ENCODE measurements at places on chromosomes 6 and 20.

DNA sequence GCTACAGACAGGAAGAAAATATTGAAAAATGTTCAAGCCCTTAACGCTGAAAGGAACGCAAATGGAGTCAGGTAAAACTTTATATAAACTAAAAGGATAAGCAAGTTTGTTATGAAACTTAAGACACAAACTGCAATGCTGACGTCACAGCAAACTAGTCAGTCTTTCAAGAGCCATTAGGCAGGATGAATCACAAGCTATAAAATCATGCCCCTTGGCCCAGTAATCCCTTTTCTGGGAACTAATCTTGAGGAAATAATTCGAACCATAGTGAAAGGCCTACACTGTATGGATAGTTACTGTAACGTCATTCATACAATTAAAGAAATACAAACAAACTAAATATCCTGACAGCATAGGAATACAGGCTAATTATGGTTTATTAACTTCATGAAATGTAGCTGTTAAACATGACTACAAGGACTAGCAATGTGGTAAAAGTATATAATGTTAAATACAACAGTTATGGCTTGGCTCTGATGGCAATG is 42.7 kb upstream of the HINT3 start:
- DNase-seq, result no peak
- H3K4me3 ChIP-seq, result no peak overlapping the region
- peaks cover 8% of the 10 kb centered on the region for H3K36me3 ChIP-seq
- H3K4me1 ChIP-seq, result peaks cover 9% of the 10 kb centered on the region

- H3K27me3 ChIP-seq, result peaks cover 19% of the 10 kb centered on the region
- H3K36me3 ChIP-seq, result no peaks in the 10 kb centered on the region
- peaks cover 25% of the 10 kb centered on the region for H3K4me1 ChIP-seq
- no peak overlapping the region for H3K4me3 ChIP-seq
- peak overlapping the region; percentile 47 for H3K27ac ChIP-seq
Observed at GRCh38 chr6:170152124-170152926, 138.6 kb downstream of the DLL1 start.

DNA sequence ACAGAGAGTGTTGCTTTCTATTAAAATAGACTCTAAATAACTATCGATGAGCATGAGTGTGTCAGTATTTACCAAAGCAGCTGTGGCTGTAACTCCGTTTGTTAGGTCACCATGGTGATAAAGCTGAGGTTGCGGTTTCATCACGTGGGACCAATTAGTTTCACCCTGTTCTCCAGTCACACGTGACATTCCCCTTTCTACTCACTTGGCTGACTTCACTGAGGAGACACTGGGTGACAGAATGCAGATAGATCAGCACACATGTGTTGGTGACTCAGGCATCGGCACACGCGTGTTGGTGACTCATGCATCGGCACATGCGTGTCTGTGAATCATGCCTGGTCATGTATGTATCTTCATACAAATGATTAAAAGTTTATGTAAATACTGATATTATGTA is 285.4 kb downstream of the THBS2 start:
- H3K4me1 ChIP-seq, result no peaks in the 10 kb centered on the region
- no peak overlapping the region for H3K27ac ChIP-seq
- DNase-seq, result no peak
- H3K36me3 ChIP-seq, result no peaks in the 10 kb centered on the region

DNA sequence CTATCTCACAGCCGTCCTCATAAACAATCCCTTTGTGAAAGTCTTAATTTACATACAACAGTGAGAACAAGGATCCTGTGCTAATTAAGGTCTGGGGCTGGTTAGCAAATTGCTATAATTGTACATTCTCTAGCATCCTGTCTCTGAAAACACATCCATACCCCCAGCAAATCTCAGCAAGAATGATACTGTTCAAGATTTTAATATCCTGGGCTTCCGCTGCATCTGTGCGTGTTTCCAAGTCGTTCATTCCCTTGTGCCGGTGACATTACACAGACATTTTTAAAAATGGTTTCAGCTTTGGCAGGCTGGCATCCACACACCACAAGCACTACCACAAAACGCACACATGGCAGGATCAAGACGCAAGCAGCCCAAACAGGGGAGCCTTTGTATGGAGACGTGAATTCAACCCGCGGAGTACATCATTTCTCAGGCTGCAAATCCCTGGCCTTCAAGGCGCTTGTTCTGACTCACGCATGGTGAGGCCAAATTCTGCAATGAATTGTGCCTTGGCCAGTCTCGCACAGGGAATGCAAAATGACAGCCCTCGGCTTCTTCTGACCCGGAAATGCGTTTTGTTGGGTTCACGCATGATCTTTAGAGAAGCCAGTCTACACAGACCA is 20.3 kb downstream of the ZMYND8 start:
- peaks cover 31% of the 10 kb centered on the region for H3K36me3 ChIP-seq
- no peaks in the 10 kb centered on the region for H3K27me3 ChIP-seq
- DNase-seq, result no peak
- H3K27ac ChIP-seq, result peak overlapping the region; percentile 44
- peaks cover 28% of the 10 kb centered on the region for H3K4me1 ChIP-seq
- no peak overlapping the region for H3K4me3 ChIP-seq

- peaks cover 4% of the 10 kb centered on the region for H3K4me1 ChIP-seq
- peak; percentile 59 for DNase-seq
- H3K4me3 ChIP-seq, result peak within 1 kb of the TSS; percentile 68
- H3K36me3 ChIP-seq, result peaks cover 2% of the 10 kb centered on the region
- H3K27ac ChIP-seq, result peak within 1 kb of the TSS; percentile 86
Observed at GRCh38 chr20:45833030-45833882, at the start of gene SNX21. TSS of gene SNX21 (plus strand) at chr20:45833799. CDS start at chr20:45833920, 121 bp downstream.

DNA sequence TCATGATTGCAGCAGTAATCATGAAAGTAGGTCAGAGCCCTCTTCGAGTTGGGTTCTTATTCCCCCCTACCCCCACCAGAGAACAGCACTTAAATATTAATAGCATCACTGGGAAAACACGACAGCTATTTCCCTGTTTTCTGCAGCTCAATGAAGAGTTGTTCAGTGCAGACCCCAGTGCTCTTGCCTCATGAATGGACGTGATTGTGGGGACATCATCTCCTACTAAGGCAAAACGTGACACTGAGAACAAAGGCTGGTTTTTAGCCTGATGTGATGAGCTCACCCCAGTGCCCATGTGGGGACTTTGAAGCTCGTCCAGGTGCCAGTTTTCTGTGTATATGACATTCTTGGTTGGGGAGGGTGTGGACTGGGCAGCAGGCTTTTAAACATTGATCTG is 105.9 kb downstream of the SLC35F1 start:
- H3K27me3 ChIP-seq, result no peaks in the 10 kb centered on the region
- H3K4me3 ChIP-seq, result no peak overlapping the region
- H3K4me1 ChIP-seq, result no peaks in the 10 kb centered on the region
- no peaks in the 10 kb centered on the region for H3K36me3 ChIP-seq
- H3K27ac ChIP-seq, result no peak overlapping the region

DNA sequence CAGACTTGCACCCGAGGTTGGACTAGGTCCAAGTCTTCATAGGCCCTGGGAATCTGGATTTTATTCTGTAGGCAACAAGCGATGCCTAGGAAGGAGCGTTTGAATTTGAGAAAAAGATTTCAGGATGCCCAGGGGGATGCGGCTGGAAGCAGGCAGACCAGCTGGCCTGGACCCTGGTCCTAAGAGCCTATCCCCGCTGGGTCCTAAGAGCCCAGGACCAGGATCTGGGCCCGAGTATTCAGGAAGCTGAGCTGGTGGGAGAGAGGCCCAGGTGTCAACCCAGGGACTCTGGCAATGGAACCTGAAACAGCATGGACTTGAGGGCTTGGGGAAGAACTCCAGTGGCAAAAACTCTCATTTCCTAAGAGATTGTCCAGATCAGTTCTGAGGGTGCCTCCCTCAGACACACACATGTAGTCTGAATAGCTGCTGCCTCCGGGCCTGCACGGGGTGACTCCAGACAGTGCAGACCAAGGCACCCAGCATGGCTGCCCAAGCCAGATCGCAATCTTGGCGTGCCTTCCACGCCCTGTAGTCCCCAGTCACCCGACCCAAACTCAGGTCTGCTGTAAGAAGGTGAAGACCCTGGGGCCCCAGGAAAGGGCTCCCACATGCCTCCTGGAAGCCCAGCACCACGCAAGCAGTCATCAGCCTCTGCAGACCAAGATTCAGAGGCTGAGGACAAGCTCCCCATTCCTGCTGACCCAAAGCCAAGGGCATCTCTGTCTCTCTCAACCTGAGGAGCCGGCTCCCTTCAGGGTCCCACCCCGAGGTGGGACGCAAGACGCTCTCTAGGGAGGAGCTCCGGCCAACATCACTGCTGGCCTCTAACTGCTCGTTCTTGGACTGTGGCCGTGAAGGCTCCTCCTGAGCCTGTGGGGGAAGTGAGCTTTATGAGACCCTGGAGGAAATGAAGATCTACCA is 34.4 kb downstream of the RRBP1 start:
- peak overlapping the region; percentile 78 for H3K27ac ChIP-seq
- peaks cover 19% of the 10 kb centered on the region for H3K4me1 ChIP-seq
- DNase-seq, result no peak
- no peaks in the 10 kb centered on the region for H3K27me3 ChIP-seq
- no peak overlapping the region for H3K4me3 ChIP-seq

DNA sequence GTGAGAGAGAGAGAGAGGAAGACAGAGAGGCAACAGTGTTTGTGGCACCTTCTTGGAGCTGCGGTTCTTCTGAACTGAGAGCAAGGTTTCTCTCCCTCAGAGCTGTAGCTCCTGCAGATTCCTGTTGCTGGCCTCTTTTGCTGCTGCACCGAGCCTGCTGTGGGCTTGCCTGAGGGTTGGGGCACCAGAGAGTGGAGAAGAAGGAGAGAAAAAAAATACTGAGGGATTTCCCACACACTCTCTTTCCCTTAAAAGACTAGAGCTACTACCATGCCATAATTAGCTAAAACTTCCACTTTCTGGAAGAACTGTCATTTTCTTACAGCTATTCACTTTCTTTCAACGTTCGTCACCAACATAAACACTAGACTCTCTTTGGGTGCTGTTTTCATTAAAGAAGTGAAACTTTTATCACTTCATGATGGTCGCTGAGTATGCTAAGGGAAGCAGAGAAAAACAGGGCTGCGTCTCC is 18.2 kb upstream of the ECI2 start:
- no peak for DNase-seq
- H3K27ac ChIP-seq, result peak overlapping the region; percentile 16
- H3K4me3 ChIP-seq, result no peak overlapping the region
- H3K27me3 ChIP-seq, result no peaks in the 10 kb centered on the region
- H3K36me3 ChIP-seq, result no peaks in the 10 kb centered on the region

- H3K4me3 ChIP-seq, result no peak overlapping the region
- no peaks in the 10 kb centered on the region for H3K27me3 ChIP-seq
- no peak overlapping the region for H3K27ac ChIP-seq
Observed at GRCh38 chr6:72421387-72421786, 200.5 kb upstream of the KCNQ5 start.

DNA sequence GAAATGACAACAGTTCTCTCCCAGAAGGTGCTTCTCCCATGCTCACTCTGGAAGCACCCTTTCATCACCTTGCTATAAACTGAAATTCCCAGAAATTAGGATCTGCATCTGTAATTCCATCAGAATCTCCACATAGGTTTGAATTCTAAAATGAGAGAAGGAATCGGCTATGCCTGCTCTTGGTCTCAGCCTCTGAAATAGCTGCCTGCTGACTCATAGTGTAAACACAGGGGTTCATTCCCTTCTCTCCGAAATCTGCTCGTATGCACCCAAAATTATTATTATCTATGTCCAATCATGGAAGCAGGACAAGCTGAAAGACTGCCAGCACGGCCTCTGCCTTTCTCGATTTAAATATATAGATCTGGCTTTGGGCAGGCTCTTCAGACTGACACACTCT is 74.6 kb upstream of the TAB2 start:
- no peak overlapping the region for H3K27ac ChIP-seq
- no peak overlapping the region for H3K4me3 ChIP-seq
- H3K27me3 ChIP-seq, result peaks cover 42% of the 10 kb centered on the region
- H3K4me1 ChIP-seq, result peaks cover 2% of the 10 kb centered on the region
- no peaks in the 10 kb centered on the region for H3K36me3 ChIP-seq

GRCh38 chr6:134449004-134449403 is 131.1 kb upstream of the SGK1 start:
- DNase-seq, result no peak
- H3K36me3 ChIP-seq, result no peaks in the 10 kb centered on the region
- peaks cover 35% of the 10 kb centered on the region for H3K4me1 ChIP-seq
- H3K27me3 ChIP-seq, result no peaks in the 10 kb centered on the region

- peaks cover 7% of the 10 kb centered on the region for H3K27me3 ChIP-seq
- H3K27ac ChIP-seq, result no peak overlapping the region
- no peak overlapping the region for H3K4me3 ChIP-seq
- H3K36me3 ChIP-seq, result no peaks in the 10 kb centered on the region
- peaks cover 2% of the 10 kb centered on the region for H3K4me1 ChIP-seq
- DNase-seq, result no peak
Observed at GRCh38 chr6:112037783-112038216, 16.1 kb upstream of the CCN6 start.

DNA sequence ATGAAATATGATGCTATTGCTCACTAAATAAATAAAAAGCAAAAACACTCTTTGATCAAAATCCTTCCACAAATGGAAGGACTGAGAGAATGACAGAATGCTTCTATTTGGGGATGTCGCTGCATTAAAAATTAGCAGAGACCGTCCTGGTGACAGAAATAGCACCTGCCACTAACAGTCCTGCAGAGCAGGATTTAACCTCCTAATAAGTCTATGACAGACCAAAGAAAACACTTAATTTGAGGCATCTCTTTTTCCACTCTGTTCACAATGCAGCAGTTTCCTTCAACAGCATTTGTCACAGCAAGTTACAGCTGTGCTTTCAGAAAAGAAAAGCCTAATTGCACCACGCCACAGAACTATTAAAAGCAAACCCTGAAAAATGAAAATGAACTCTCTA is 140.6 kb upstream of the BEND6 start:
- H3K4me3 ChIP-seq, result no peak overlapping the region
- no peak for DNase-seq
- H3K27ac ChIP-seq, result no peak overlapping the region

- peaks cover 73% of the 10 kb centered on the region for H3K36me3 ChIP-seq
- DNase-seq, result no peak
- no peaks in the 10 kb centered on the region for H3K27me3 ChIP-seq
- H3K4me3 ChIP-seq, result no peak overlapping the region
- no peak overlapping the region for H3K27ac ChIP-seq
Observed at GRCh38 chr6:142210606-142211005, 63.5 kb downstream of the VTA1 start.

GRCh38 chr20:13416531-13416930 is 195.5 kb downstream of the ISM1 start:
- no peak overlapping the region for H3K4me3 ChIP-seq
- H3K4me1 ChIP-seq, result peaks cover 12% of the 10 kb centered on the region
- peaks cover 3% of the 10 kb centered on the region for H3K36me3 ChIP-seq
- H3K27ac ChIP-seq, result no peak overlapping the region

GRCh38 chr6:84763886-84764331 is 489 bp downstream of the TBX18 start:
- H3K4me3 ChIP-seq, result peak overlapping the region; percentile 84
- H3K36me3 ChIP-seq, result no peaks in the 10 kb centered on the region
- peak overlapping the region; percentile 93 for H3K27ac ChIP-seq
- peaks cover 8% of the 10 kb centered on the region for H3K4me1 ChIP-seq

DNA sequence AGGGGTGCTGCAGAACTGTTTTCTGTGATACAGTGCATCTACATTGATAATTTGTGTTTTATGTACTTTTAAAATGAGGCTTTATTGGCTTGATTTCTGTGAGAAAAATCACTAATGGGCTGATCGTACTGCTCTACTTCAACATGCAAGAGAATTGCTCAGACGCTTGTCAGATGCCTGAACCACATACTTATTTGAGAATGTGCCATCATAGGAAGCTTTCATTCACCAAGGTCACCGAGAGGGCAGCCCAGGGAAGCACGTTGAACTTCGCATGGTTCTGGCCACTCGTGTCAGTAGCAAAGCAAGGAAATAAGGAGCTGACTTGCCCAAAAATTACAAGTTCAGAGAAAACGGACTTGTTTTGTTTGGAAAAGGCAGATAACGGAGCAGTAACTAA is 168.5 kb upstream of the AKAP12 start:
- DNase-seq, result no peak
- no peak overlapping the region for H3K27ac ChIP-seq
- H3K27me3 ChIP-seq, result no peaks in the 10 kb centered on the region
- no peak overlapping the region for H3K4me3 ChIP-seq
- H3K36me3 ChIP-seq, result peaks cover 12% of the 10 kb centered on the region

All from progenitor cell of endocrine pancreas (in vitro differentiated cells).